CD4-positive, alpha-beta T cell (primary cell): ENCODE measurements at places on chromosomes 7 and 10. TPM values are rescaled to one million over a fixed set of nuclear protein-coding genes. Genes with fewer than 3 reads are reported as not detected.

- H3K4me3 ChIP-seq: no peak overlapping the region
- H3K27me3 ChIP-seq: no peaks in the 10 kb centered on the region
- H3K4me1 ChIP-seq: no peaks in the 10 kb centered on the region
- DNase-seq: no peak
- no peak overlapping the region for H3K27ac ChIP-seq
Observed at GRCh38 chr7:83289419-83289993, 126.8 kb upstream of the PCLO start.

DNA sequence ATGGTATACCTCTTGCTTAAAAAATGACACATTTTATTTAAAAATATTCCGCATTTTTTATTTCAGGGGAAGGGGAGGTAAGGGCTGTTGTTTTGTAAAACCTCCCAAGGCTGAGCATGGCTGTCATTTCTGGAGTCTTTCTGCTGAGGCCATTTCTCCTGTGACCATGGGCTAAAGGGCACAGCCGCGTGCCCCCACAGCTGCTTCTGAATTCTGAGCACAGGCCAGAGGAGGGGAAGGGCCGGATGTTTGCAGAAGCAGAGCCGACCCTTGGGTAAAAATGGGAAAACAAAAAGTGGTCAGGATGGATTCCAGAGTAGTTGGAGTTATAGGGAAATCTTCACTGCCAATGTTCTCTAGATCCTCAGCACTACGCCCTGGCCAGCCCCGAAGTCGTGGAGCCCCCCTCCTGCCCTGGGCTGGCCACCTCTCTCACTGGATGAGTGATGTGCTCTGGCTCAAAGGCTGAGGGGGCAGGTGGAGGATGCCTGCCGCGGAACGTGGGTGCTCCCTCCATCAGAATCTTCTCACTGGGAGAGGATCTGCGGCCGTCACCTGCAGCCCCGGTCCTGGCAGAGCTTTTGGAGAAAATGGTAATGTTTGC, 131.3 kb upstream of the ZEB1 start:
- H3K36me3 ChIP-seq: no peaks in the 10 kb centered on the region
- no peaks in the 10 kb centered on the region for H3K27me3 ChIP-seq
- H3K4me1 ChIP-seq: no peaks in the 10 kb centered on the region
- no peak overlapping the region for H3K27ac ChIP-seq

GRCh38 chr7:146655928-146656797, 539.6 kb downstream of the CNTNAP2 start:
- H3K4me3 ChIP-seq: no peak overlapping the region
- no peaks in the 10 kb centered on the region for H3K36me3 ChIP-seq
- no peaks in the 10 kb centered on the region for H3K27me3 ChIP-seq

GRCh38 chr7:122311734-122312450, 7.3 kb upstream of the FEZF1 start:
- peaks cover 6% of the 10 kb centered on the region for H3K4me1 ChIP-seq
- no peak overlapping the region for H3K27ac ChIP-seq
- no peak overlapping the region for H3K4me3 ChIP-seq
- no peaks in the 10 kb centered on the region for H3K36me3 ChIP-seq
- no peak for DNase-seq

GRCh38 chr10:94042001-94042833, 48.5 kb downstream of the PLCE1 start:
- no peaks in the 10 kb centered on the region for H3K4me1 ChIP-seq
- H3K27ac ChIP-seq: no peak overlapping the region
- no peak for DNase-seq
- H3K4me3 ChIP-seq: no peak overlapping the region
- no peaks in the 10 kb centered on the region for H3K36me3 ChIP-seq

GRCh38 chr7:36904802-36905201, 180.5 kb upstream of the AOAH start:
- no peaks in the 10 kb centered on the region for H3K4me1 ChIP-seq
- H3K27ac ChIP-seq: no peak overlapping the region
- peaks cover 4% of the 10 kb centered on the region for H3K36me3 ChIP-seq
- H3K27me3 ChIP-seq: no peaks in the 10 kb centered on the region

GRCh38 chr7:117630907-117631564, 151.2 kb downstream of the CFTR start:
- no peak overlapping the region for H3K4me3 ChIP-seq
- H3K4me1 ChIP-seq: no peaks in the 10 kb centered on the region
- H3K36me3 ChIP-seq: no peaks in the 10 kb centered on the region
- no peaks in the 10 kb centered on the region for H3K27me3 ChIP-seq

- no peaks in the 10 kb centered on the region for H3K27me3 ChIP-seq
- no peaks in the 10 kb centered on the region for H3K4me1 ChIP-seq
- no peak for DNase-seq
- H3K4me3 ChIP-seq: no peak overlapping the region
Observed at GRCh38 chr10:125284875-125285597, 124.7 kb upstream of the CTBP2 start.

- no peaks in the 10 kb centered on the region for H3K36me3 ChIP-seq
- H3K27me3 ChIP-seq: no peaks in the 10 kb centered on the region
- DNase-seq: no peak
- no peak overlapping the region for H3K4me3 ChIP-seq
- no peak overlapping the region for H3K27ac ChIP-seq
- no peaks in the 10 kb centered on the region for H3K4me1 ChIP-seq
Observed at GRCh38 chr10:36766940-36767339, 358.5 kb upstream of the ANKRD30A start.

GRCh38 chr10:119024882-119025281, 4.6 kb upstream of the NANOS1 start:
- no peaks in the 10 kb centered on the region for H3K27me3 ChIP-seq
- no peak overlapping the region for H3K27ac ChIP-seq
- no peaks in the 10 kb centered on the region for H3K36me3 ChIP-seq
- no peak for DNase-seq
- H3K4me1 ChIP-seq: peaks cover 7% of the 10 kb centered on the region

- H3K4me1 ChIP-seq: no peaks in the 10 kb centered on the region
- no peak overlapping the region for H3K27ac ChIP-seq
- H3K36me3 ChIP-seq: no peaks in the 10 kb centered on the region
- H3K27me3 ChIP-seq: no peaks in the 10 kb centered on the region
- no peak for DNase-seq
- H3K4me3 ChIP-seq: no peak overlapping the region
Observed at GRCh38 chr10:63919575-63920279, 398.5 kb downstream of the REEP3 start.

- peaks cover 3% of the 10 kb centered on the region for H3K27me3 ChIP-seq
- no peak for DNase-seq
- H3K27ac ChIP-seq: no peak overlapping the region
- no peak overlapping the region for H3K4me3 ChIP-seq
- H3K36me3 ChIP-seq: no peaks in the 10 kb centered on the region
Observed at GRCh38 chr10:600234-600633, 89.2 kb downstream of the DIP2C start.

GRCh38 chr10:61801484-61801883, 100.0 kb upstream of the ARID5B start:
- H3K36me3 ChIP-seq: no peaks in the 10 kb centered on the region
- no peaks in the 10 kb centered on the region for H3K27me3 ChIP-seq
- no peak overlapping the region for H3K27ac ChIP-seq
- DNase-seq: no peak
- no peaks in the 10 kb centered on the region for H3K4me1 ChIP-seq
- no peak overlapping the region for H3K4me3 ChIP-seq

The PVRIG gene
- 30.1 TPM for total RNA-seq

DNA sequence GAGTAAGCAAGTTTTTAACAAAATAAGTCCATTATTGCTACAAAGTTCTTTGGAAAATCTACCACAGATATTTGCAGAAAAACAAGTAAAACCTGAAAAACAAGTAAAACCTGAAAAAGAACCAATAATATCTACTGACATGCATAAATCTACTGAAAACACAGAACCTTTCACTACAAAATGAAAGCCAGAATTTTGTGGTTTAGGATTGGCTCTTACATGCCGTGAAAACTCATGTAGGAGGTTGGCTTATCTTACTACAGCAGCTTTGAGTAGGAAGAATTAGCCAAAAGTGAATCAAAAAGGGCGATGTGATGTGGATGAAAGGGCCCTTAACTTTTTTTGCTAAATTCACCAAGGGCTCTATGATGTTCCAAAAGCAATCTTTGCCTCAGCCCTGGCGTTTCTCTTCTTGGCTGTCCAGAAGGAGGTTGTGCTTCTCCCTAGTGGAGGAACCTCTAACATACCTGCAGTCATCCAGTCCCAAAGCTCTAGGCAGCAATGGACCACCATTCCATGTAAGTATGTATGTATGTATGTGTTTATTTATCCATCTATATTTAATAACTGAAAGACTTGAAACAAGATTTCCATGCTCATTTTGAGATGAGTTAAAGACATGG, 93.5 kb upstream of the ZNF804B start:
- H3K4me3 ChIP-seq: no peak overlapping the region
- H3K4me1 ChIP-seq: no peaks in the 10 kb centered on the region
- H3K27me3 ChIP-seq: no peaks in the 10 kb centered on the region
- no peaks in the 10 kb centered on the region for H3K36me3 ChIP-seq

GRCh38 chr7:86863452-86863851, 196.0 kb downstream of the ELAPOR2 start:
- no peaks in the 10 kb centered on the region for H3K27me3 ChIP-seq
- no peak overlapping the region for H3K27ac ChIP-seq
- H3K36me3 ChIP-seq: no peaks in the 10 kb centered on the region
- no peak for DNase-seq
- no peak overlapping the region for H3K4me3 ChIP-seq

- H3K27ac ChIP-seq: no peak overlapping the region
- no peak for DNase-seq
- no peak overlapping the region for H3K4me3 ChIP-seq
- H3K27me3 ChIP-seq: peaks cover 3% of the 10 kb centered on the region
- H3K36me3 ChIP-seq: no peaks in the 10 kb centered on the region
Observed at GRCh38 chr10:25130906-25131305, 43.9 kb upstream of the GPR158 start.

The MMD2 gene
- total RNA-seq: not detected

GRCh38 chr10:29820890-29821461, 186.2 kb upstream of the SVIL start:
- no peaks in the 10 kb centered on the region for H3K36me3 ChIP-seq
- no peaks in the 10 kb centered on the region for H3K4me1 ChIP-seq
- H3K4me3 ChIP-seq: no peak overlapping the region
- no peak overlapping the region for H3K27ac ChIP-seq
- no peak for DNase-seq
- no peaks in the 10 kb centered on the region for H3K27me3 ChIP-seq

DNA sequence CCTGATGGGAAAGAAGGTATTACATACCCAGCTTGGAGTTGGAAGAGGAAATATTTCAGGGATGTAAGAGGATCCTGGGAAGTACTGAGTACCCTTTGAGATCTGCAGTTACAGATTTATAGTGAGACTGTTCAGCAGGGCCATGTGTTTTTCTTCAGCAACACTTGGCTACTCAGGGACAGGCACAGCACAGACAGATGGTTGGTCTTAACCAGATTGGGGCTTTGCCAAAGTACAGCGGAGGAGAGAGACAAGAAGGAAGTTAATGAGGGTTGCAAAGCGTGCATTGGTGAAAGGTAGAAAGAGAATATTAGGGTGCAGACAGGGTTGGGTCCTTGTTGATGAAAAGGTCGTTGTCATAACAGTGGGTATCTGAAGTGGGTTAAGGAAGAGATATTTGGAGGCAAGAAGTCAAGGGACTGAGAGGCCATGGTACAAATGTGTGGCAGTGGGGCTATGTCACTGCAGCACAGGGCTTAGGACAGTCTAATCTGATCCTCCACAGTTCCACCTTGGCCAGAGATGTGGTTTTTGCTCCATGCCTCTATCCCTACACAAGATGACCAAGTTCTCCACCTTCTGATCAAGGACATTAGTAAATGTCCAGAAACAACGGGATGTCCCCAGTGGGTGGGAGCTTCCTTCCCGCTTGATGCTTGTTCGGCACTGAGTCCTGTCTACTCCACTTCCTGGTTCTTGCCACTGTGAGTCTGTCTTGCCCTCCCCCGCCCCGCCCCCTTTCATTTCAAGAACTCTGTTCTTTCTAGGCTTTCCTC, 18.9 kb upstream of the DNAJC1 start:
- H3K4me3 ChIP-seq: peak overlapping the region; percentile 40
- DNase-seq: peak; percentile 82
- no peaks in the 10 kb centered on the region for H3K36me3 ChIP-seq
- H3K4me1 ChIP-seq: peaks cover 16% of the 10 kb centered on the region
- no peak overlapping the region for H3K27ac ChIP-seq

DNA sequence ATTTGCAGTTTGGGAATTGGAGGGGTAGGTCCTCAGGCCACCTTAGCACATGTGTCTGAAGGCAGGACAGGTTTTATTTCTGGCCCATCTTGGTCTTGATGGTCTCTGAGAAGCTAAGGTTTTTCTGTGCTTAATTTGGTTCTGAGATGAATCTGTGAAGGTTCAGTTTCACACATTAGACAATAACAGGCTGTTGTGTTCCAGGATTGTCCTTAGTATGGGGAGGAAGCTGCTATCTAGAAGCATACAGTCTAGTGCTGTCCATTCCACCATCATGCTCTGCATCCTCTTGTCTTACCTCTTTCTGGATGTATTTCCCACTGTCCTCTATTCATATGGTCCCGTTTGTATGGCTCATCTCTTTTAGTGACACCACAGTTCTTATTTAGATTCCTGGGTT, 7.1 kb downstream of the UBE2D1 start:
- no peak for DNase-seq
- H3K36me3 ChIP-seq: no peaks in the 10 kb centered on the region
- H3K27me3 ChIP-seq: no peaks in the 10 kb centered on the region
- no peaks in the 10 kb centered on the region for H3K4me1 ChIP-seq

The IGF2BP3 gene
- not detected for total RNA-seq

GRCh38 chr10:105540381-105540780, 899.3 kb downstream of the SORCS3 start:
- H3K4me1 ChIP-seq: no peaks in the 10 kb centered on the region
- H3K36me3 ChIP-seq: no peaks in the 10 kb centered on the region

GRCh38 chr10:10438335-10439100, 579.2 kb upstream of the CELF2 start:
- H3K4me3 ChIP-seq: no peak overlapping the region

DNA sequence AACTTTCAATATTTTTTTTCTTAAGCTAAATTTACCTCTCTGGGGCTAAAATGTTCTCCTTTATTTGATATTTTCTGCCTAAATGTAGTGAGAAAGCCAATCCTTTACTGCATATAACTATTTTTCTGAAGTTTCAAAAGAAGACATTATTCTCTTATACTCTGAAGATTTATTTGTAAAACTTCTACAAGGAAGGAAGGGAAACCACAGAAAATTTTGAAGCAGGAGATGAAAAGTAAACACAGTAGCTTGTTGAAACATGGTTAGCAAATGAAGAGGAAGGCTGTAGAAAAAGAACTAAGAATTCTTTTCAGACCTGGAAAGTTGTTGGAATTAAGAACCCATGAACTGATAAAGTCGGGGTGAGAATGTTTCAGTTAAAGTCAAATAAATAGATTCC, 330.3 kb downstream of the HGF start:
- no peak overlapping the region for H3K27ac ChIP-seq
- H3K27me3 ChIP-seq: no peaks in the 10 kb centered on the region
- no peaks in the 10 kb centered on the region for H3K36me3 ChIP-seq
- H3K4me1 ChIP-seq: no peaks in the 10 kb centered on the region
- no peak for DNase-seq
- no peak overlapping the region for H3K4me3 ChIP-seq

The SP8 gene
- total RNA-seq: not detected

The UPP1 gene
- 125 TPM for total RNA-seq

- no peak for DNase-seq
- H3K4me1 ChIP-seq: peaks cover under 1% of the 10 kb centered on the region
- no peak overlapping the region for H3K27ac ChIP-seq
Observed at GRCh38 chr10:110162741-110163145, 44.7 kb upstream of the MXI1 start.

The MYOF gene
- 0.14 TPM for total RNA-seq
